ENCODE measurements at places on chromosomes 1 and 21. TPM values are rescaled to one million over a fixed set of nuclear protein-coding genes. Genes with fewer than 3 reads are reported as not detected.

Gene OPRD1
- 0.07 TPM for polyA plus RNA-seq

Gene MIXL1
- polyA plus RNA-seq = not detected

Gene FAM177B
- polyA plus RNA-seq = not detected

Gene CFAP45
- polyA plus RNA-seq = 0.57 TPM

Gene GRIK1
- not detected for polyA plus RNA-seq

Gene GFI1
- polyA plus RNA-seq = 0.19 TPM

Gene EDARADD
- not detected for polyA plus RNA-seq

Gene RPAP2
- 5.2 TPM for polyA plus RNA-seq

Gene ADCY10
- 0.15 TPM for polyA plus RNA-seq

Gene NUAK2
- 11.1 TPM for polyA plus RNA-seq

Gene TRMT13
- polyA plus RNA-seq = 7.6 TPM

Gene CTTNBP2NL
- 4.9 TPM for polyA plus RNA-seq

Gene SLAMF1
- not detected for polyA plus RNA-seq

Gene ERRFI1
- 66.9 TPM for polyA plus RNA-seq

Gene ICOSLG
- 0.52 TPM for polyA plus RNA-seq

Measured in SK-N-SH (cell line).